ACHN (cell line): ENCODE measurements at places on chromosomes 1 and 21.

- no peak for DNase-seq
Observed at GRCh38 chr1:29330856-29331255, 94.5 kb downstream of the PTPRU start.

GRCh38 chr1:203065986-203066385 is 19.8 kb downstream of the MYOG start:
- DNase-seq, result no peak

DNA sequence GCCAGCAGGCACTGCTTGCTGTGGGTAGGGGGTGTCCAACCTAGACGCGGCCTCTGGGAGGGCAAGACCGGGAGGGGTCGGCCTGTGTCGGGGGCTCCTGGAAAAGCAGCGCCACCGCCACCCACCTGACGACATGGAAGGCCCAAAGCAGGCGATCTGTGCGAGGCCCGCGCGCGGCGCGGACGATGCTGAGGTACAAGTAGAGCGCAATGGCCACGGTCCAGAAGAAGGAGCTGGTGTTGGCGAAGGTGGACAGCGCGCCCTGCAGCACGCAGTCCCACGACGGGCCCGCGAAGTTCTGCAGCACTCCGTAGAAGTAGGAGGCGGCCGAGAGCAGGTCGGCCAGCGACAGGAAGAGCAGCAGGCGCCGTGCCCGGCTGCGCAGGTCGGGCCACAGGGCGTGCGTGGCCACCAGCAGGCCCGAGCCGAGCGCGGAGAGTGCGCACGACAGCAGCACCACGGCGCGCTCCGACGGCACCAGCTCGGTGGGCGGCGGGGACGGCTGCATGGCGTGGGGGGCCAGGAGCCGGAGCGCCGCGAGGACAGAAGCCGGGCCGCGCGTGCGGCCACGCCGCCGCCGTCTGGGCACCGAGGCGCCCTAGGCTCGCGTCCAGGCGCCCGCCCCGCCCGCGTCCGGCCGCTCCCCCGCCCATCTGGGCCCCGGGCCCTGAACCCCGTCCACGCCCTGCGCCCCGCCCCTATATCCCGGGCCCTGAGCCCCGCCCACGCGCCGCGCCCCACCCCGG is at the start of gene GPR157:
Gene GPR157 (minus strand): TSS at position 583 of the 746 bp plus-strand sequence. CDS start 75 bp downstream, at position 508.
- DNase-seq, result peak; percentile 78

- DNase-seq, result no peak
Observed at GRCh38 chr21:19490481-19490880, 1086.9 kb upstream of the TMPRSS15 start.

DNA sequence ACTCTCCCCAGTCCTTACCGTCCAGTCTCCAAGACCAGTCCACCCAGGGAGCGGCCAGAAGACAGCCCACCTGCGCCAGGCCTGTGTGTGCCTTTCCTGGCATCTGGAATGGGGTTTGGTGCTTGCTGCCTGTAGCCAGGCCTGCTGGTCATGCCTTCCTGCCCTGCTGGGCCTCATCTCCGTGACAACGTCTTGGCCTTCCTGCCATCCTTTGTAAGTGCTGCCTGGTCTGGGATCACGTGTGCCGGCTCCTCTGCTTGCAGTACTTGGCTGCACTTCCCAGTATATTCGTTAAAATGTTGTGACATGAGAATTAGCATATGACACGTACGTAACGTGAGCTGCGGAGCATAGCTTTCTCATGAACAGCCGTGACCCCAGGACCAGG is 145.3 kb upstream of the COL6A1 start:
- no peak for DNase-seq

- no peak for DNase-seq
Observed at GRCh38 chr1:210797422-210797821, 336.5 kb downstream of the KCNH1 start.

GRCh38 chr21:41369105-41369919 is 7.5 kb downstream of the MX2 start:
- DNase-seq, result no peak

DNA sequence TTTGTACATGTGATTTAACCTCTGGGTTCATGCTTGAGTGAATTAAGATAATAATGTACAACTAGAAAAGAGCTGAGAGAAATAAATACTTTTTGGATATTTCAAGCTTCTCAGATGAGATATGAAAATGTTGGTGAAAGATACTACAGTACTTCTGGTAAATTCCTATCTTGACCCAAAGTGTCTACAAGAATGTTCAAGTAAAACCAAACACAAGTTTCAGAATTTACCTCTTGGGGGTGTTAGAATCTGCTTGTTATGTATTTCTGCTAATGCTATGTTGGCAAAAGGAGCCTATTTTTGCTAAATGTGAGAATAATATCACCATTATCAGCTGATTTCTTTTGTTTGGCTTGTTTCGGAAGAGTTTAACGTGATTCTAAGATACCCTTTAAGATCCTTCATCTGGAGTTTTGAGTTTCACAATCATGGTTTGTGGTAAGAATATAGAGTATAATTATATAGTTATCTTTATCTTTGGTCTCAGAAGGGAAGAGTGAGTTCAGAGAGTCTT is 388.5 kb downstream of the LMO4 start:
- DNase-seq, result no peak

GRCh38 chr1:240691909-240692705 is 80.2 kb upstream of the GREM2 start:
- peak; percentile 61 for DNase-seq

DNA sequence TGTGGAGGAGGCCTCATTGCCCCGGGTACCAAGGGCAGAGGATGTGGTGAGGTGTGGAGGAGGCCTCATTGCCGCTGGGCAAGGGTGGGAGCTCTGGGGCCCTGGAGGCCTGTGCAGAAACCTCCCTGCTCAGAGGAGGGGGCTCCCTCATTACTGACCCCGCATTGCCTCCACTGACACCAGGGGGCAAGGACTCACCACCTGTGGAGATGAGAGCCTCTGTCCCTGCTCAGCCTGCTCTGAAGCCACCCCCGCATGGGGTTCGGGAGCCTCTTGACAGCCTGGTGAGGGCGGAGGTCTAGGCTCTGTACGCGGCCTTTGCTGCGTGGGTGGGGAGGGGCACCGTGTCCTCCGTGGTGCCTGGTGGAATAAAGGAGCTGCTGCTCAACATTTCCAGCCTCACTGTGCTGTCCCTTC is 95.0 kb upstream of the COL6A1 start:
- no peak for DNase-seq

DNA sequence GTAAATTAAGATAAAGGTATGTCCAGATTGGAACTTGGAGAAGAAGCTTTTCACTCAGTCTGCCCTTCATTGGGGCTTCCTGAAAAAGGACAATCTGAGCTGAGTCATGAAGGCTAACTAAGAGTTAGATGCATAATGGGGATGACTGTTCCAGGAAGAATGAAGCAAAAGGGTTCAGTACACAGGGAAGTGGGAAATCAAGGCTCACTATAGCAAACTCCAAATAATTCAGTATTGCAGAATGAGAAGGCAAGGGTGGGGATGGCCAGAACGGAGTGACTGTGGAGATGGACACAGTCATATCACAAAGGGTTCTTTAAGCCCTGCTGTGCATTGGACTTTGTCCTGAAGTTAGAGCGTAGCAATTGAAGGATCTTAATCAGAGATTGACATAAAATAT is 158.3 kb downstream of the FGGY start:
- DNase-seq, result peak; percentile 33

DNA sequence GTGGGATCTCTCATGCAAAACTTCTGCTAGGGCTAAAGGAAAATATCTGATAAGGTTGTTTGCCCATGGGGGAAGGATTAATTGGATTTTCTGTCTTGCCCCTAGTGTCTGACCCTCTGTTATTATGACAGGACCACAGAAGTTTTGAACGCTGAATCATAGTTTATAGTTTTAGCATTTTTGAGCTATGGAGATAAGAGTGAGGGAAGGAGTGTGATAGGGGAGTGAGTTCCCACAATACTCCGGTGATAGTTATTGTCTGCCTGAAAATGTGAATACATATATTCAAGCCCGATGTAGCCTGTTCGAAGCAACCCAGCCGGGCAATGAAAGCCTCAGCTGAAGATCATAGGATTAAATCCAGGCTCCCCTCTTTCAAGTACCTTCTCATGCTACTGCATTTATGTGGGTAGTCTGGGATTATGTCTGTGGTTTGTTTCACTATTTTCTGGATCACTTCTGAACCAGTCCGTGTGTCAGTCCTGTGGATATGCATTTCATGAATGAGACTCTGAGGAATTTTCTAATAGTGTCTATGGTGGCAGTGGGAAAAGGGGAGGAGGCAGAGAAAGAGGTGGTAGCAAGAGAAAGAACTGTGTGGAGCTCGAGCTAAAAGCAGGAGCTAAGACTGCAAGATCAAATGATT is 258.7 kb downstream of the DISC1 start:
- DNase-seq, result no peak

- no peak for DNase-seq
Observed at GRCh38 chr1:235998812-235999211, 66.1 kb downstream of the NID1 start.

GRCh38 chr21:26112127-26112742 is 58.3 kb downstream of the APP start:
- no peak for DNase-seq

DNA sequence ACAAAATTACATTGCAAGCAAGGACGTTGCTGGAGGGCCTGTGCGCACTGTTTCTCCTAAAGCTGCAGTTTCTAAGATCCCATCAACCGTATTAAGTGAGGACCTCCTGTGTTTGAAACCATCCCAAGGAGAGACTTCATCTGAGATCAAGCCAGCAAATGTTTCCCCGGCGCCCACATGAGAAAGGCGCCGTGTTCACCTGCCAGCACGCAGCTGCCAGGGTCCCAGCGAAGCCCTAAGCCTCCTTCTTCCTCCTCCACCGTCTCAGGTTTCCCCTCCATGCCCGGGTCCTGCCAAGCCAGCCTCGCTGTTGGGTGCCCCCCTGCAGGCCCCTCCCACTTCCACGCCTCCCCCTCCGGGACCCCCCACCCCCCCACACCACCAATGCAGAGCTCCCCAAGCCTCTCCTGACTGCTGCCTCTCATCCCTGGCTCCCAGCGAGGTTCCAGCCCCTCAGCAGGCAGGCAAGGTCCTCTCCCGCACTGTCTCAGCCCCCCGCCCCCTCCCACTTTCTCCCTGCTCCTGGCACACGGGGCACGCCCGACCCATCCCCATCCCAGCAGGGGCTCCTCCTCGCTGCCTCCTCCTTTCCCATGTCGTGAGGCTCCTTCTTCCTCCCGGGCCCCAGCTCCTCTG is 8.6 kb upstream of the TFF1 start:
- DNase-seq, result no peak

GRCh38 chr21:28776251-28776650 is 216.4 kb downstream of the LTN1 start:
- no peak for DNase-seq

- DNase-seq, result no peak
Observed at GRCh38 chr21:45308194-45309068, 20.7 kb upstream of the POFUT2 start.

GRCh38 chr1:101167891-101168290 is 68.9 kb upstream of the S1PR1 start:
- DNase-seq, result no peak

- no peak for DNase-seq
Observed at GRCh38 chr1:27615346-27616192, 11.6 kb upstream of the AHDC1 start.

GRCh38 chr1:82820816-82821215 is 1020.1 kb downstream of the ADGRL2 start:
- DNase-seq, result no peak

GRCh38 chr1:184965944-184966860 is 8.1 kb downstream of the NIBAN1 start:
- DNase-seq, result no peak

DNA sequence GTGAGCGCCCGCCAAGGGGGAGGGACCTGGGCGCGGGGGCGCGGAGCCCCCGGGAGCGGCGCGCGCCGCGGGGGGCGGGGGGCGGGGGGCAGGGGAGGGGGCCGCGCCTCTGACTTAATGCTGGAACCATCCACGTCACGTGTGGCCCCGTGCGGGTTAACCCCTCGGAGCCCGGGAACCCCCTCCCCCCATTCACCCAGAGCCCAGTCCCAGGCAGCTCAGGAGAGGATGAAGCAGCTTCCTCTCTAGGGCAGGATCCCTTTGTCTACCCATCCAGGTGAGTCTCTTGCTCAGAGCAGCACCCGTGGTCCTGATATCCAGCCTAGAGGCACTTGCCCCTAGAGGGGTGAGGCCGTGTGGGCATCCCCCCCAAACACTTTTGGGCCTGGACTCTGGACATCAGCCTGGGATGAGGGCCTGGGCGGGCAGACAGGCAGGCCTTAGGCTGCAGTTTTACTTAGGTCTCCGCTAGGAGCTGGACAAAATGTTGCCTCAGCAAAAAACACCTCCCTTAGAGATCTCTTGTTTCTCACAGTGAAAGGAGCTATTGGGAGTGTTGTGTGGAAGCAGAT is at the start of gene ALX3:
Gene ALX3 (minus strand): TSS at position 2 of the 572 bp plus-strand sequence. CDS start 60 bp downstream, outside the sequence.
- no peak for DNase-seq

DNA sequence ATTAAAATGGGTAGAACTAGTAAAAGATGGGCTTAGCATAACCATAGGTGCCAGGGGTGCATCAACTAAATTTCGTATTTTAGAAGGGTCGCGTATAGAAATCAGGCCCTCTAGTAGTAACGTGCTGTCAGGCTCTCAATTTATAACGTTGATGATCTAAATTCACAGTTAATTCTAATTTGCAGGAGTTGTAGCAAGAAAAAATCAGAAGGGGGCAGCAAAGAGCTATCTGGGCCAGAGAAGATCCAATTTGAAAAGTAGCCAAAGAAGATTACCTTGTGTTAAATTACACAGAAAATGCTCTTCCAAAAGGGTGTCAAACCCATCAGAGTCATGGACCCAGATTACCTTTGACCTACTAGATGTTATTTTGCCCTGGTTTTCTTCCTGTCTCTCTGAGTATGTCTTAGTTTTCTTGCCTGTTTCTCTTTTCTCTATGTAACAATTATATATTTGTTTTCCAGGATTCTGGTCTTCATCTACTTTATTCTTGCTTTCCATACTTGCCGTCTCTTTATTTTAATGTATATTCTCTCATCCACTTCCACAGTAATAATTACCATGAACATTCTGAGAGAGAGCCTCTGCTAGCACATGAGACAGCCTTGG is 1030.9 kb downstream of the AMY1C start:
- peak; percentile 39 for DNase-seq

DNA sequence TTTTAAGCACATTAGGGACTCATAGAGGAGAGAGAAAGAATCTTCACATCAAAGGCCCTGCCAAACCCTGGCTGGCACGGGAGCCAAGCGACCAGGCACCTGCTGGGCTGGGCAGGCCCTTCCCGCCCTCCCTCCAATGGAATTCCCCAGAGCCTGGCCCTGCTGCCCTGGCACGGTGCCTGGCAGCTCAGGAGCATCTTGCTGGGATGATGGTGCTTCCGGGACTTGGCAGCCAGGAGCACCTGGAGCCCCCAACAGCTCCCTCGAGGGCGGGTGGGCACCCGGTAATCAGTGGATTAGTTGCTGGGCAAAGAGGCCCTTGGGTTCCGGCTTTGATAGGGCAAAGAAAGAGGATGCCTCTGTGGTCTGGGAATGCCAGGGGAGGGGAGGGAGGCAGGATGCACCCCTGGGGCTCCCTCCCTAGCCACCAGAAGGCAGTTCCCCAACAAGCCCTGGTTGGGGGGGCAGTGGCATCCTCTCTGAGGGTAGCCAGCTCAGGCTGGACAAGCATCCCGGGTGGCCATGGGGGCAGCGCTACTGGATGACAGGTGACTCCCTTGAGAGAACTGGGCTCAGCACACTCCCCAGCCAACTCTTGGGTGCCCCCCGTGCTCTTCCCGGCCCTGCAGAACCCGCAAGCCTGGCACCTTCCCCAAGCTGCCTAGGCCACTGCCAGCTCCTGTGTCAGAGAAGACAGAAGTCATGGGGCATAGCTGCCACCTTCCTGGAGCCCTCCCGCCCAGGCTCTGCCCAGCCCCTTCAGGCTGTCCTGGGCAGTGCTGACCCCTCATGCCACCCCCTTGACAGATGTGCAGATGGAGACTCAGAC is 26.4 kb downstream of the KRTAP10-1 start:
- DNase-seq, result no peak
